ENCODE measurements at places on chromosomes 12 and 14.

DNA sequence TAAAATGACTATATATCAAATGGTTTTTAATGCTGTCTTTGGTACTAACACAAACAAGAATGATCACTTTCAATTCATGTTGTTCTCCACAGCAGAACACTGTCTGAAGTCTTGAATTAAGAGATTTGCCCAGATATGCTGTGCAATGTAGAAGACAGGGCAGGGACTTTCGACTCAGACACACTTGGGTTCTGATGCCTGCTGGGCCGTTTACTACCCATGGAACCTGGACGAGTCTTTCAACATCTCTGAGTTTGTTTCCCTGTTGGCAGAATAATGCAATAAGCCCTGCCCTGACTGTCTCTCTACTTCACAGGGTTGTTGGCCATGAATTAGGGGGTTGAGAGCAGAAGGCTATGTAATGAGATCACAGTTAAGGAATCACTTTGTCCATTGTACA, 162.6 kb upstream of the TMPO start:
- no peak for DNase-seq

GRCh38 chr12:10632226-10632625, 18.8 kb upstream of the MAGOHB start:
- DNase-seq = no peak

GRCh38 chr12:72146495-72146894, 125.7 kb upstream of the TRHDE start:
- DNase-seq = no peak

DNA sequence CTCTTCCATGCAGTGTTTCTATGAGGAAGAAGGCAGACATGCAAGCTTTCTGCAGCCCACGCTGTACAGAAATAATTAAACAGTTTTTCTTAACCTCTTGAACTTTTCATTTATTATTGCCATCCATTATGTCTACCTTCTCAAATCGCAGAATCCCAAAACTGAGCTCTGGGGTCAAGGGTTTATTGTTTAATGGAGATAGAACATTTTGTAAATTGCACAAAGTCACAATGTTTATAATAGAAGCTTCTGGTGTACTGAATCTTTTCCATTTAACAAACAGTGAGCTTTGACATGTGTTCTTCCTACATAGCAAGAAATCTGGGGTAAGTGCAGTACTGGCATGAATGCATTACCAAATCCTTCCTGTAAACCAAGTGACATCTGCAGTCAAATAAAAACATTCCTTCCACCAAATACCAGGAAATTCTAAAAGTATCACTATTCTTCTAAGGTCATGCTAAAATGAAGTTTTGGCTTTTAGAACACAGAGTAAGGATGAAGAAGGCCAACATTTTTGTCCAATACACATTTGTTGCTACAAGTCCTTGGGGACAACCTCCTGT, 385.3 kb upstream of the DDHD1 start:
- no peak for DNase-seq

- DNase-seq = no peak
Measured at GRCh38 chr14:59771577-59771976, 99.0 kb downstream of the RTN1 start.

- no peak for DNase-seq
Measured at GRCh38 chr12:14356147-14356546, 9.3 kb upstream of the ATF7IP start.

- no peak for DNase-seq
Measured at GRCh38 chr12:124386661-124387527, 92.0 kb downstream of the RFLNA start.

DNA sequence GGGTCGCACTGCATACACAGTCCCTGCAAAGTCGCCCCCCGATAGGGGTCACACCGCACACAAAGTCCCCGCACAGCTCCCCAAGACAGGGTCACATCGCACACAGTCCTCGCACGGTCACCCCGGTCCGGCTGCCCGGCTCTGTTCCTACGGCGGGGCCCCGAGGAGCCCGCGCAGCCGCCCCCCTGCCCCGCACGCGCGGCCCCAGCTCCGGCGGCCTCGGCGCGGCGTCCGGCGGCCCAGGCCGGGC, 300 bp downstream of the SSH1 start:
- no peak for DNase-seq
